HS-5 (cell line): ENCODE measurements at places on chromosomes 7 and 10.

GRCh38 chr10:118911363-118911762 is 118.2 kb upstream of the NANOS1 start:
- peak; percentile 34 for DNase-seq

DNA sequence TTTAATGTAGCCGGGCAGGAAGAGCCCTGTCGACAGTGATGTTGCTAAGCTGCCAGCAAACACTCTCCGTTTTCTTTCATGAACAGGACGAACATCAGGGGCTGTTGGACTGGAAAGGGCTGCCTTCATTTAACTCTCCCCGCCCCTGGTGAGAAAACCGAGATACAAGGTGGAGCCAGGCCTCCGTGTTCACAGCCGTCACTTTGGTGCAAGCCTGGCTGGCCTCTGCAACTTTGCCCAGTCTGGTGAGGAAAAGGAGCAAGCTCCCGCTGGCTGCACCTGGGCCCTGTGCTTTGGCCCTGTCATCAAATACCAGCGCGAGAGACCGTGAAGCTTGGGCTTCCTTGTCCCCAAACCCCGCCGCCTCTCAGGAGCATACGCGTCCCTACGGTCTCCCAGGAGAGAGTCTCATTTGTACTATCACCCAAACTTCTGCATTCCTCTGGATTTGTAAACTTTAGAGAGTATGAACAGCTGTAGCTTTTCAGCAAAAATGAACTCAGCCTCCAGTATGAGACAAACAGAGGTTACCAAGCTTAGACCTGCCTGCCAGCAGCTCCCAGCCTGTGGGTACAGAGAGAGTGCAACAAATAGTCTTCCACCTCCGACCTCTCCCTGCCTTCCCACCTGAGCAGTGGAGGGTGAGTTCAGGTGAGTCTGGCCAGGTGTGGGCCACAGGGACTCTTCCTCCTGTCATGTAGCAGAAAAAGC is 445.3 kb upstream of the MGMT start:
- no peak for DNase-seq

- no peak for DNase-seq
Observed at GRCh38 chr7:30184791-30185487, 50.2 kb downstream of the MTURN start.

DNA sequence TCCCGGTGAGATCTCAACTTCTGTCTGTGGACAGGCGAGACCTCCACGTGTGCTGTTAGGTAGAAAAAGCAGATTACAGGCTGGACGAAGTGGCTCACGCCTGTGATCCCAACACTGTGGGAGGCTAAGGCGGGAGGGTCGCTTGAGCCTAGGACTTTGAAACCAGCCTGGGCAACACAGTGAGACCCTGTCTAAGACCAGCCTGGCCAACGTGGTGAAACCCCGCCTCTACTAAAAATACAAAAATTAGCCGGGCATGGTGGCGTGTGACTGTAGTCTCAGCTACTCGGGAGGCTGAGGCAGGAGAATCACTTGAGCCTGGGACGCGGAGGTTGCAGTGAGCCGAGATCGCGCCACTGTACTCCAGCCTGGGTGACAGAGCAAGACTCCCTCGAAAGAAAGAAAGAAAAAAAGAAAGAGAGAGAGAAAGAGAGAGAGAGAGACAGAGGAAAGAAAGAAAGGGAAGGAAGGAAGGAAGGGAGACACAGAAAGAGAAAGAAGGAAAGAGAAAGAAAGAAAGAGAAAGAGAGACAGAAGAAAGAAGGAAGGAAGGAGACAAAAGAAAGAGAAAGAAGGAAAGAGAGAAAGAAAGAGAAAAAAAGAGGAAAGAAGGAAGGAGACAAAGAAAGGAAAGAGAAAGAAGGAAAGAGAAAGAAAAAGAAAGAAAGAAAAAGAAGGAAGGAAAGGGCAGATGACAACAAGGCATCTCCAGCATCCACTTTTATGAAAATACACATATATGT is 29.6 kb upstream of the SUN1 start:
- DNase-seq: no peak

DNA sequence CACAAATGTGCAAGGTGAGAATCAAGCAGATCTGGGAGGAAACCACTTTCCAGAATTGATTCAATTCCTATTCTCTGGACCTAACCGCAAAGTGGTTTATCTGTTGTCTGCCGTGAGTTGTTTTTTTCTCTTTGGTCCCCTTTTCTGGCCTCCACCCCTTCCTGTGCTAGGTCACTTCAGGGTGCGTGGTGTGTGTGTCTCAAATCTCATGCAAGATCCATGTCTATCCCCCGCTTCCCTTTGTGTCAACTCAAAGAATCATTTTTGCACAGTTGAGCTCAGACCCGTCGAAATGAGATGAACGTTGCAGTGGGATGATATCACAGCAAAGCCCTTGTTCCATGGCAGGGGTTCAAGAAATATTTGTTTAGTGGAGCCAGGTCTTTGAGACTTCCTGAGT is 184.5 kb downstream of the GATA3 start:
- DNase-seq: no peak

- no peak for DNase-seq
Observed at GRCh38 chr10:66627156-66627555, 298.7 kb upstream of the LRRTM3 start.

- DNase-seq: no peak
Observed at GRCh38 chr7:24017519-24017918, 266.5 kb upstream of the NPY start.

- DNase-seq: no peak
Observed at GRCh38 chr10:60573336-60573735, 183.7 kb upstream of the ANK3 start.

- DNase-seq: peak; percentile 92
Observed at GRCh38 chr10:88186335-88186734, 322.9 kb downstream of the PTEN start.

DNA sequence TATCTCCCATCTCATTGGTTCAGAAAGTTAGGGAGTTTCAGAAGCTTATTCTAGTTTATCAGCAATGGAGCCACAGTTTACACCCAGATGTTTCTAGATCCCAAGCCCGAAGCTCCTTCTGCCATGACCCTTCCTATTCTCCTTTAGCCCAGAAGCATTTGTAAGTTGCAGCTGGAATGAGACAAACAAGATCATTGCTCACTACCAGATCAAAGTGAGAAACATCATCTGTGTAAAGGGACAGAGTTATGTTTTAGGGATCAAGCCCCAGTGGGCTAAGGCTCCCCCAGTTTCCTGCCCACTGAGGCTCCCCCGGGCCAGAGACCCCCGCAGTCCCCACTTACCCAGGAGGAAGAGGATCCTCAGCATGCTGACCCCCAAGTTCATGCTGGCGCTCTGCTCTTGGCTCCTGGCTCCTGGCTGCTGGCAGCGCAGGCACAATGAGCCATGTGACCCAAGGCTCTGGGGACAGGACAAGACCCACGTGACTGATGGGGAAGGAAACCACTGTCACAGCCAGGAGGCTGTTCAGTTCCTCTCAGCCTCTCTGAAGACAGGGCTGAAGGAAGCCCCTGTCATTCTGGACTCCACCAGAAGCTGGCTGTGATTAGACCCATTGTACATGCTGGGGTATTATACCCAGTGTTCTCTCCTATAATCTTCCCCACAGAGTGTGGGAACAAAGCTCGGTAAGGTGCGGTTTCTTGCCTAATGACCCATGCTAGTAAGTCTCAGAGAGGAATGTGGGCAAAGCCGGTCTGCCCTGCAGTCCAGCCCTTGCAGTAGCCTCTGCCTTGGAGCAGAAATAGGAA is at the start of gene TMEM273:
Gene TMEM273 (minus strand): TSS at position 442 of the 812 bp plus-strand sequence. CDS start 55 bp downstream, at position 387.
- no peak for DNase-seq

GRCh38 chr7:25894002-25894901 is 257.7 kb upstream of the NFE2L3 start:
- DNase-seq: no peak

- DNase-seq: no peak
Observed at GRCh38 chr7:30465046-30465810, 13.4 kb downstream of the NOD1 start.
